ENCODE measurements at places on chromosomes 6 and 20.
A peak's percentile ranks its signal among the peaks of the same experiment; 100 is the strongest.

- DNase-seq = no peak
Measured at GRCh38 chr6:27592481-27593199, 119.7 kb upstream of the ZNF184 start.

DNA sequence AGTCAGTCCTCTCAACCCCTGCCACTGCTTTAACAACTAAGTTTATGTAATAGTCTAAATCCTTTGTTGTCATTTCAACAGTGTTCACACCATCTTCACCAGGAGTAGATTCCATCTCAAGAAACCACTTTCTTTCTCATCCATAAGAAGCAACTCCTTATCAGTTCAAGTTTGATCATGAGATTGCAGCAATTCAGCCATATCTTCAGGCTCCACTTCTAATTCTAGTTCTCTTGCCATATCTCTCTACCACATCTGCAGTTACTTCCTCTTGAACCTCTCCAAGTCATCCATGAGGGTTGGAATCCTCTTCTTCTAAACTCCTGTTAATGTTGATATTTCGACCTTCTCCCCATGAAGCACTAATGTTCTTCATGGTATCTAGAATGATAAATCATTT is 57.9 kb upstream of the FOXO3 start:
- no peak for DNase-seq

DNA sequence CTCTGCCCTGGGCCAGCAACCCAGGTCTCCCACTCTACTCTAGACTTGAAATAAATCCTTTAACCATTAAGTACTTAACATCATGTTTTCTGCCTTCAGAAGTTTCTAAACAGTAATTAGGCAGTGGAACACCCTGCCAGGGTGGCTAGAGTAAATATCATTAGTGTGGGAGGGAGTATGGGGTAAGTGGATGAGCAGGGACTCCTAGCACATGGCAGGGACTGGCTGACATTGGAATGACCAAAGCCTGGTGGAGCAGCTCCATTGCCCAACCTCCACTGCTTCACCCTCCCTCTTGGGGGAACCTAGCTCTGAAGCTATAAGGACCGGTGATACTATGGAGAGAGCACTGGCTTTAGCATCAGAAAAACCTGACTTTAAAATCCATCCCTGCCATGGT is 167.1 kb downstream of the MAFB start:
- no peak for DNase-seq

GRCh38 chr20:14611479-14611878 is 274.1 kb upstream of the FLRT3 start:
- DNase-seq = no peak

DNA sequence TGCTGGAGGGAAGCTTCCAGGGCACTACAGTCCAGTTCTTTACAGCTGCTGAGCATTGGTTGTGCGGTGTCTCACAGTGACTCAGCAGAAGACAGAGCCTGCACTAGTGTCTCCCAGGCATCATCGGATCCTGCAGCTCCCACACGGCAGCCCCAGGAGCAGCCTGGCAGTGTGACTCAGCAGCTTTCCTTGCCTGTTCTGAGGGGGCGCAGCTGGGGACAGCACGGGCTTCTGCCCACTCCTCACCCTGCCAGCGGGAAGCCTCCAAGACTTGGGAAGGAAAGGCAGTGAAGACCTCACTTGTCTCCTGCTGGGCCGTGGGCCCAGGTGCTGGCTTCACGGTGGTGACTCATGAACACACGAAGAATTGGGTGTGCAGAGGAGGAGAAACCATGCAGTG is 165.4 kb downstream of the SYNDIG1 start:
- no peak for DNase-seq

- no peak for DNase-seq
Measured at GRCh38 chr6:108995296-108995695, 99.3 kb downstream of the SESN1 start.

- no peak for DNase-seq
Measured at GRCh38 chr6:24759718-24760117, 15.0 kb upstream of the GMNN start.

DNA sequence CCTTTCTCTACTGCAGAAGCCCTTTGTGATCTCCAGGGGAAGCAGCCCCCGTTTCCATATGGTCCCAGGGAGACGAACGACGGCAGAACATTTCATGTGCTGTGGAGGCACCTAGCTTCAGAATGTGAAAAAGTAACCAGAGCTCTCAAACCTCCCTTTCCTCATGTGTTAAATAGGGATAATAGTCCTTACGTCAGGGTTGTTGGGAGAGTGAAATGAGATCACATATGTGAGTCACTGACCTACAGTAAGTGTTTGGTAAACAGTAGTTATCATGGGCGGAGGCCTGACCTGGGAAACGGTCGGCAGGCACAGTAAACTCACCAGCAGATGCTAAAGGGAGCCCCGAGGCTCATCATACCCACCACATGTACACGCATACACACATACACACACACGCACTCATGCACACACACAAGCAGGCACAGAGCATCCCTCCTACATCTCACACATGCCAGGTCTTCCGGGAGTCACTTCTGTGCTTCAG is 89.7 kb downstream of the LY86 start:
- no peak for DNase-seq

DNA sequence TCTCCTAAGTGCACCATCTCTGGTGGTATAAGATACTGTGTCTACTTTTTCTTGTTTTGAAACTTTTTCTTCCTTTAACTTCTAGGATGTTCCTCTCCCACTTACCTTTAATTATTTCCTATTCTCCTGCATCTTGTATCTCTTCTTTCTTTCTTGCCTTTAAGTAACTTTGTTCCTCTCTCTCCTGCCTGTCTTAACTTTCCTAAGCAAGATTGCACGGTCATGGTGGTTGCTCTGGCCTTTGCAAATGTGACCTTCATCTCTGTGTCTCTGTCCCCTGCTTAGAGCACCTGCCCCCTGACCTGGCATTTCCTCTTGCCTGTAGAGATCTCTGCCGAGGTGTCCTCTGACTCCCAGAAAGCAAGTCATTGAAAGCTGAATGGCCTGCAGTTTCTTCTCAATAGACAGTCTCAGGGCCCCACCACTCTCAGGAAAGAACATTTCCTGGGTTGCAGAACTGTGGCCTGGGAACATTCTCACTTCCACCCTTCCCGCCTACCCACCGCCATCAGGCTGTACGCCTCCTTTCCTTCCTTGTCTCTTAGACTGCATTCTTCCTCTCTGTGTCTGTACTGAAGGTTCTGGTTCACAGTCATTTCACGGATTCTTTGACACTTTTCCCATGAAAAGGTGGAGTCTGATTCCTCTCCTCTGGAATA is 12.8 kb downstream of the ZDHHC14 start:
- no peak for DNase-seq

- no peak for DNase-seq
Measured at GRCh38 chr6:101150226-101150625, 243.3 kb upstream of the GRIK2 start.

- DNase-seq = no peak
Measured at GRCh38 chr20:43379239-43379917, 78.3 kb upstream of the SRSF6 start.

- no peak for DNase-seq
Measured at GRCh38 chr6:4004249-4004648, 74.7 kb downstream of the FAM217A start.

GRCh38 chr20:3768342-3769130 is 983 bp upstream of the ADISSP start:
- DNase-seq = peak; percentile 74

GRCh38 chr6:152118678-152119077 is 311.2 kb downstream of the ESR1 start:
- DNase-seq = no peak

DNA sequence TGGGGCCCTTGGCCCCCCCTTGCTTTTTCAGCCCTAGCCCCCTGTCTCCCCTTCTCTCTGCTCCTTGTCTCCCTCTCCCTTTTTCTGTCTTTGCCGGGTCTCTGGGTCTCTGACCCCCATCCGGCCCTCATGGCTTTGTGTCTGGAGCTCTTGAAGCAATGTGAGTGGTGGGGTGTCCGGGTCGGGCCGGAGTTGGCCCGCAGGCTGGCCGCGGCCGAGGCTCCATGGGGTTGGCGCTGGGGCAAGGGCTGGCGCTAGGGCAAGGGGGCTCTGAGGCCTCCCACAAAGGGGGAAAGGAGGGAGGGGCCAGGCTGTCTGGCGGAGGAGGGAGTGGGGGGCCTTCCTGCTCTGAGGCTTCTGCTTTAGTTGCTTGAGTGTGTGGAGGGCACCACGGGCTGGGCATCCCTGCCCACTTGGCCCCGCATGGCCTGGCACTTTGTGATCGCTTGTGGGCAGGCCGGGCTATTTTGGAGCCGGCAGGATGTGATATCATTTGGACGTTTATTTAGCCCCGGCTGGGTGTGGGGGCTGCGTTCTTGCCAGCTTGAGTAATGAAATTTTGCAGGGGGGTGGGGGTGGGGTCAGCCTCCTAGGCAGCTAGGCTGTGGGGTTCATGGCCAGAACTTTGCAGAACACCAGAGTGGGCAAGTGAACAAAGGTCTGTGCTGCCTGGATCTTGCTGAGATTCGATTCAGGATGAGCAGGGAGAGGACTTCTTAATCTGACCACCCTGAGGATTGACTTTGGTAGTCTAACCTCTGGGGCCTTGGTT is 78.7 kb upstream of the MYL9 start:
- DNase-seq = no peak

DNA sequence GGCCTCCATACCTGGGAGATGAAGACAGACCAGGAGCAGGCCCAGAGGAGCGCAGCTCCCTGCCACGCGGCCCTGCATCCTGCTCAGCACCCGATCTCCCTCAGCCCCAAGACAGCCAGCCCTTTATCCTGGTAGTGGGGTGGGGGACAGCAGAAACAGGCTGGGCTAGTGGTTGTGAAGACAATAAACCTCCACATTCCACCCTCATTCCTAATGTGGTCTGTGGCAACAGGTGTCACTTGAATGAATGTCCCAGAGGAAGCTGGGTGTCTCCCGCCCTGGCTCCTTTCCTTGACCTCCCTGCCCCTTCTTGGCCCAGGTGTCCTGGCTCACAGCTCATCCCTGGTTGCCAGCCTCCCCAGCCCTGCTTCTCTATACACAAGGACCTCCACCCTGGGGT is at the start of gene C6orf15:
C6orf15 (minus strand) TSS at position 98 of the 400 bp plus-strand sequence; CDS start at position 78, 20 bp downstream.
- no peak for DNase-seq

- no peak for DNase-seq
Measured at GRCh38 chr20:6909608-6910007, 142.1 kb downstream of the BMP2 start.

DNA sequence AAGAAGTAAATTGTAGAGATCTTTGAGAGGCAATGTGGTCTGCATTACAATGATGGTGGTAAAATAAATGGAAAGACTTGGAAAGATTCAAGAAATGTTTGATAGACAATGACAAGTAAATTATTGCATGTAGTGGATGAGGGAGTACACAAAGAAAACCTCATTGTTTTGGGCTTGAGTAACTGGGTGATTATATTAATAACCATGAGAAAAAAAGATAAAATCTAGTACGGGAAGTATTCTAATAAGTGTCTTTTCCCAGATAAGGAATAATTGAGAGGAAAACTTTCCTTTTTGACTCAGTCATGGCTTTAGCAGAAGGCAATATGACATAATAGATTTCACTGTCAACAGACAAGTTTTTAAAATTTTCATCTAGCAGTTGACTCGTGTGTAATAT is 993.0 kb downstream of the EYS start:
- no peak for DNase-seq

DNA sequence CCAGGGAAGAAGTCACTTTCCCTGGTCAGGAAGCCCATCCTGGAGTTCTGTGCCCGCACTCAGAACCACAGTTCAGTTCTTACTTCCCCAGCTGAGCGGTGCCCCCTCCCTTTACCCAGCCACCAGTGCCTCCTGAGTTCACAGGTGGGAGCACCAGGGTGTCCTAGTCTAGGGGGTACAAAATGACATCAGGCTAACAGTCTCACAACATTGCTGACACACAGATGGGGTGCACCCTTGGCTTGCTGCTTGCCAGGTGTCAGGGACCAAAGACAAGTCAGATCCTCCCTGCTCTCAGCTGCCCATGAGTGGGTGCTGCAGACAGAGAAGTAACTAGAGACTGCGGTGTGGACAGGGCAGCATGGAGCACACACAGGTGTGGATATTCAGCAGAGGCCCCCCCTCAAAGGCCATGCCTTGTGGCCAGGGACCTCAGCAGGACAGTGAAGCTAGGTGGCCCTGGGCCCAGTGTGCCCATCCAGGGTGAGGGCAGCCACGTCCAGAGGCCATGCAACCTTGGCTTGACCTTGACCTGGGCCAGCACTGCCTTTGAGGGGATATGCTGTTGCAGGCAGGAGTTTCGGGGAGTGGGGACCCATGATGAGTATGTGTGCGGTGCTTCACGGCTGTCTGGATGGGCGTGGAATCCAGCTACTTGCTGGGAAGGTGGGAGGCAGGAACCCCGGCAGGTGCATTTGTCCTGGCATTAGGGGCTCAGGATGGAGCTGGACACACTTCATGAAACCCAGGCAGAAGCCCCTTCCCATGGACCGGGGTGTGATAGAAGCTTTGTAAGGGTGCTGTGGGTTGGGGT is 110.4 kb upstream of the FRMD1 start:
- DNase-seq = no peak

DNA sequence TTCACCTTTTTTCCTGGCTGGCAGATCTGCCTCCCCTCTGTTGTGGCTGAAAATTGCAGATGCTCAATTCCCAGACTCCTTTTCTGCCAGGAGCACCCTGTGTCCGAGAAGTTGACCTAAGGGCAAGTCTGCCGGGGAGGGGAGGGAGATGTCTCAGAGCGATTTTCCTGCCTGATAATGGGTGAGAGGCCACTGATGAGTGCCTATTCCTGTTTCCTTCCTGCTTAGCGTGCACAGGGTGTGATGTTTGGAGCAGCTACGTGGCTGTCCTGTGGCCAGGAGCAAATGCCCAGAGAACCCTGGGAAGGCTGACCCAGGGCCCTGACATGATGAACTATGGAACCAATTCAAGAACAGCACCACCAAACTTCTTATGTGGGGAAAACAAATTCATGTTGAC is 22.5 kb downstream of the SOX4 start:
- DNase-seq = no peak

GRCh38 chr20:49979030-49979832 is 3.5 kb upstream of the SNAI1 start:
- peak; percentile 54 for DNase-seq
